ENCODE measurements at places on chromosomes 7 and 10.

- DNase-seq = peak; percentile 87
These were observed 875 bp upstream of the HECTD2 start for GRCh38 chr10:91409069-91409868.

DNA sequence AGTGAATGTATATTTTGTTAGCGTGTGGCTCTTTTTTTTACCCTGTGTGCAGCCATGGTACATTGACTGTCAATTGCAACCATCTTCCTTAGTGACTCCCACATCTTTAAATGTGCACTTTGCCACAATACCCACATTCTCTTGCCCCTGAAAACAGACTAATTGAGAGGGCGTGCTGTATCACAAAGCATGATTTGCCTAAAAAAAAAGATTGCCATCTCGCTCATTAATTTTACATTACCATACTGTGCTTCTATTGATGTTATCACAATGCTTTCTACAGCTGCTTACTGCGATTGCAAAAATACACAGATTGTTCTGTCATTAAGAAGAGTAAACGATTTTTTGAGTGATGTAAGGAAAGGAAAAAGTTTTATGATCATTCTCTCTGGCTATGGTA lies 613.1 kb upstream of the NRP1 start:
- DNase-seq = no peak

DNA sequence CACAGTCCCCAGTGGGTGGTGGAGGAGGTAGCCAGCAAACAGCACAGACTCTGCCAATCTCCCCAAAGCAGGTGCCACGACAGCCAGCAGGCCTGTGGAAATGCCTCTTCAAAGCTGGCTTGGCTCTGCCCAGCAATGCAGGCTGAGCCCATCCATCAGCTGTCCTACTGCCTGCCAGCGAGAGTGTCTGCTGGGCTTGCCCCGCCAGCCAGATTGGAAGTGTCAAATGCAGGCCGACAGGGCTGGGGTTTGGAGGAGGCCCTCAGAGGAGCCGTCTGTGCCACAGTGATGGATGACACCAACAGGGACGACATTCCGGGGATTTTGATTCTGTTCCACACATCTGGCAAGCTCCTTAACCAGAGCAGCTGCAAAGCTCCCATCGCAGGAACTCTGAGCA lies 16.7 kb downstream of the HABP2 start:
- no peak for DNase-seq

DNA sequence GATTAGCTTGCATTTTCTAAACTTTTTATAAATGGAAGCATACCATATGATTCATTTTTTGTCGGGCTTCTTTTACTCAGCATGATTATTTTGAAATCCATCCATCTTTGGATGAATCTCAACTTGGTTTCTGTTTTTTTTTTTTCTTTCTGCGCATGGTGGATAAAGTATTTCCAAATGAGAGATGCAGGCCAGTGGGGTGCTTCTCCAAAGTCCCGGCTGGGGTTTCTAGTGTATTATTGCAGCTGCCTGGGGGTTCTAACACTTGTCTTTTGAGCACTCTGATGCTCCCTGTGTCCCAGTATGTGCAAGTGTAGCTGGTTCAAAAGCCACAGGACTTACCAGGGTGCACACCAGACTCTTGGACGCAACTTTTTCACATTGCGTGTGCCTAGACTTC lies 70.9 kb upstream of the LOXL4 start:
- no peak for DNase-seq
